ENCODE measurements at places on chromosomes 12 and 14. TPM values are rescaled to one million over a fixed set of nuclear protein-coding genes. Genes with fewer than 3 reads are reported as not detected.

The HOXC4 gene
- total RNA-seq: 0.73 TPM

The IGFBP6 gene
- total RNA-seq: 0.67 TPM

DNA sequence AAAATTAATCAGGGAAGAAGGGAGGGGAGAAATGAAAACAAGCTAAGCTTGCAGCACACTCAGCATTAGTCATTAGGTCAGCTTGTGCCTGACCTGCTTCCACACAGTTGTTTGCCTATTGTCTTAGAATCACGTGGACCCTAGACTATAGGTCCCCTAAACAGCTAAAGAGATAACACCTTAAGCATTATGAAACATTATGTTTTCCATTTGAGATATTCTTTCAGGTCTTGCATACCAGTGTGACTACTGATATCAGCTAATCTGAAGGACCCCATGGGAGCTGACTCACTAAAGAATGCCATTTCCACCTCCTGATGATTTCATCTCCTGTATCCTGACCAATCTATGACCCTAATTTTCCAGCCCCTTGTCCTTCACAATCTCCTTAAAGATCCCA is 154.1 kb upstream of the FUT8 start:
- H3K4me1 ChIP-seq: no peaks in the 10 kb centered on the region
- H3K4me3 ChIP-seq: no peak overlapping the region

GRCh38 chr14:75514673-75515628 is 7.3 kb upstream of the BATF start:
- H3K36me3 ChIP-seq: no peaks in the 10 kb centered on the region
- peaks cover 30% of the 10 kb centered on the region for H3K4me1 ChIP-seq
- peak overlapping the region; percentile 49 for H3K4me3 ChIP-seq
- peak; percentile 58 for DNase-seq
- peak overlapping the region; percentile 91 for H3K27ac ChIP-seq

DNA sequence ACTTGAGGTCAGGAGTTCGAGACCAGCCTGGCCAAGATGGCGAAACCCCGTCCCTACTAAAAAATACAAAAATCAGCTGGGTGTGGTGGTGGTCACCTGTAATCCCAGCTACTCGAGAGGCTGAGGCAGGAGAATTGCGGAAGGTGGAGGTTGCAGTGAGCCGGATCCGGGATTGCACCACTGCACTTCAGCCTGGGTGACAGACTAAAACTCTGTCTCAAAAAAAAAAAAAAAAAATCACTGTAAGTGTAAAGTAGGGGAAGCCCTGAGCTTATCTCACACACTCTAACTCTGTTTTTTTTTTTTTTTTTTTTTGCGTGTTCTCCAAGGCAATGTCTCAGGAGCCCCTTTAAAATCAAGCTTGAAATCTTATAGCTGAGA is 421 bp upstream of the RBMS2 start:
- peak overlapping the region; percentile 51 for H3K27ac ChIP-seq
- peak overlapping the region; percentile 46 for H3K4me3 ChIP-seq
- no peaks in the 10 kb centered on the region for H3K36me3 ChIP-seq
- no peak for DNase-seq

DNA sequence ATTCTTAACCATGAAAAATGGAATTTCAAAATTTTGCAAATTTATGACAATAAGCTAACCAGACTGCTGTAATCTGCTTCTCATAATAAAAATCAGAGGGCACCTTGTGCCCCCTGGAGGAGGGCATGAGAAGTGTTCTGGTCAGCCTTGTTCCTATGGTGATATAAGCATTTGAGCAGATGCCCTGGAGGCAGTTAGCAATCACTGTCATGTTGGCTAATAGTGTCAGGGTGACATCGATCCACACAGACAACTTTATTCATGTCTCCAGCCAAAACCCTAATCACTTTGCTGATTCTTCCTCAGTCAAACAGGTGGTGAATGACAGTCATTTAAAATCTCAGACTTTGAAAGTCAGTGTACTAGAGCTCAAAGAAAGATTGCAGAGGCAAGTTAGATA is 943.0 kb downstream of the GALC start:
- H3K36me3 ChIP-seq: no peaks in the 10 kb centered on the region
- H3K4me3 ChIP-seq: no peak overlapping the region
- H3K27me3 ChIP-seq: no peaks in the 10 kb centered on the region
- no peak overlapping the region for H3K27ac ChIP-seq
- no peak for DNase-seq
- no peaks in the 10 kb centered on the region for H3K4me1 ChIP-seq

GRCh38 chr14:99663386-99664057 is 18.6 kb downstream of the HHIPL1 start:
- no peak for DNase-seq
- no peaks in the 10 kb centered on the region for H3K27me3 ChIP-seq
- no peaks in the 10 kb centered on the region for H3K4me1 ChIP-seq
- no peaks in the 10 kb centered on the region for H3K36me3 ChIP-seq
- no peak overlapping the region for H3K4me3 ChIP-seq

- peaks cover 19% of the 10 kb centered on the region for H3K4me1 ChIP-seq
- H3K27me3 ChIP-seq: no peaks in the 10 kb centered on the region
- H3K4me3 ChIP-seq: no peak overlapping the region
- no peak for DNase-seq
Measured at GRCh38 chr14:89574420-89574819, 157.4 kb upstream of the FOXN3 start.

Data from T-cell (primary cell).